ENCODE measurements at places on chromosomes 5 and 9.
A peak's percentile ranks its signal among the peaks of the same experiment; 100 is the strongest.

GRCh38 chr9:135045264-135045927 lies 42.1 kb upstream of the OLFM1 start:
- no peak for DNase-seq

DNA sequence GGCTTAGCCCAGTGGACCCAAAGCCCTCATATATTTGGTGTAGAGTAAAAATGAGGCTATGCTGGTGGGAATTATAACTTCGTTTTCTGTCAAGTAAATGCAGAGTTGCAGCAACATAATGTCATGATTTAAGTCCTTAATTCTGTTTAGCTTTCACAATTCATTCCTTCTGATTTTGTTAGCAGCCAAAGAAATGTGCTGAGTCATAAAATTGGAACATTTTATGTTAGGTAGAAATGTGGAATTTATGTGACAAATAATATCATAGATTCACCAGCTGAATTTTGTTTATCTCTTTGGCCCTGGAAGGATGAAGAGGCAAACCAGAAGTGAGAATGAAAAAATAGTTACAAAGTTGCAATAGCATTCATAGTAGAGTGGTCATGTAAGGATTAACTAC lies 247.0 kb downstream of the TRPM3 start:
- no peak for DNase-seq

DNA sequence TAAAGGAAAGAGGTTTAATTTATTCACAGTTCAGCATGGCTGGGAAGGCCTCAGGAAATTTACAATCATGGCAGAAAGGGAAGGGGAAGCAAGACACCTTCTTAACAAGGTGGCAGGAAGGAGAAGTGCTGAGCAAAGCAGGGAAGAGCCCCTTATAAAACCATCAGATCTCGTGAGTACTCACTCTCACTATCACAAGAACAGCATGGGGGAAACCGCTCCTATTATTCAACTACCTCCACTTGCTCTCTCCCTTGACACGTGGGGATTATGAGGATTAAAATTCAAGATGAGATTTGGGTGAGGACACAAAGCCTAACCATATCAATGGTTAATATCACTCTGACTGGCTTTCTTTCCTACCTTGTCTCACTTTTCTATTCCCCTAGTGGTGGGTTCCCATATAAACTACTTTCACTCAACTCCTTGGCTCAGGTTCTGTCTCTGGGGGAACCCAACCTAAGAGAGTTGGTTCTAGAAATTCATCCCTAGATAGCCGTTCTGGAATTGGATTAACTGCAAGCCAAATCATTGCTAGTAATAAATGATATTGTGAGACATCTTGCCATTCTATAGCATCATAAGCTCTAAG lies 749.8 kb upstream of the GRAMD2B start:
- no peak for DNase-seq

- DNase-seq: peak; percentile 54
Measured at GRCh38 chr5:50958852-50959457, 292.5 kb downstream of the PARP8 start.

DNA sequence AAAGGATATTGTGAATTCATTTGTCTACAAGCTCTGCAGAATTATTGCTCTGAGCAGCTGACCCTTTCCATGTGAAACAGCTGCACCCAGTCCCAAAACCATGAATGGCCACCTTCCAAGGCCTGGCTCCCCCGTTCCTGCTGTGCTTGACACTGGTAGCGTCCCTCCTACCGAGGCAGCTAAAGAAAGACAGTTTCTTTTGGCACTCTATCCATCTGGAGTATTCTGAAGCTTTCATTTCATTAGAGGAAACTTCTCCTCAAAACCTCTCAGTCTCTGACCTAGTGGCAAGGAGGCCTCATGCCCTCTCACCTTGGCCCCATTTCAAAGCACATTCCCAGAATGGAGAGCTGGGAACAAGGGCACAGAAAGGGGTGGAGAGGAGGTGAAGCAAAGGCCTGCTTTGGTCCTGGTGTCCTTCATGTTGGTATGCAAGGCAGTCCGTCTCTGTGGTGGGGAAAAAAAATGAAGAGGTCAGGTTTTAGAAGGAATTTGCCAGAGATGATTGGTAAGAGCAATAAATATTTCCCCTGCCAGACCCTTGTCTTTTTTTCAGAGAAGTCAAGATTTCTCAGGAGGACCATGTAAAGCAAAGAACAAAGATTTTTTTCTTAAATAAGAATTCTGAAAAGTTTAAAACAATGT lies 232.0 kb downstream of the RFK start:
- DNase-seq: no peak

GRCh38 chr5:81188962-81189361 lies 44.2 kb upstream of the CKMT2 start:
- no peak for DNase-seq

DNA sequence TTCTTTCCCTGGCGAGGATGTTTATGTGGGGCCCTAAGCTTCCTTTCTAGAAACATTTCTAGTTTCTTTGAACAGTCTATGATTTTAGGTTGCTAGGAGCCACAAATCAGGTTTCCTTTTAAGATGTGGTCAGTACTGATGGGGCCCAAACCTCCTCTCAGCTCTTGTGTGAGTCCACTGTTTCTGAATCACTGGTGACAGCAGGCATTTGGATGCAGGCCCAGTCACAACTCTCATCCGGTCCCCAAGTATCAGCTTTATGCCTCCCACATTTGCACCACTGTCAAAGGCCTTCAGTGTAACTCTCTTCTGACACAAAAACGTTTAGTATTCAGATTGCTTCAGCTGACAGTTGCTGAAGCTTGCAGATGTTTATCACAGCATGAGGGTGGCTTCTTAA lies 7.8 kb downstream of the DMRT2 start:
- DNase-seq: no peak

- DNase-seq: no peak
Measured at GRCh38 chr5:132211787-132212186, 15.9 kb downstream of the P4HA2 start.

- peak; percentile 46 for DNase-seq
Measured at GRCh38 chr5:98769210-98769958, 4.1 kb upstream of the RGMB start.

DNA sequence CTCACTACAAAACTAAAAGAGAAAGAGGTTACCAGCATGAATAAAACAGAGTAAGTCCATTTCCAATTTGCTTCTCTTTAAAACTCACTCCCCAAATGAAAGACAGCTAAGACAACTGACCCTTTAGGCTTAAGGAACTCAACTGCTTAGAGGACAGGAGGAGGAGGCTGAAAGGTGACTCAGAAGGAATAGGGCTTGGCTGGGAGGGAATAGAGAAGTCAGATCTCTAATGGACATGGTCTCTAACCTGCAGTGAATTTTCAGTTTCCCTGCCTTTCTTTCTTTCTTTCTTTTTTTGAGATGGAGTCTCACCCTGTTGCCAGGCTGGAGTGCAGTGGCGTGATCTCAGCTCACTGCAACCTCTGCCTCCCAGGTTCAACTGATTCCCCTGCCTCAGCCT lies 261.8 kb upstream of the CLINT1 start:
- no peak for DNase-seq

DNA sequence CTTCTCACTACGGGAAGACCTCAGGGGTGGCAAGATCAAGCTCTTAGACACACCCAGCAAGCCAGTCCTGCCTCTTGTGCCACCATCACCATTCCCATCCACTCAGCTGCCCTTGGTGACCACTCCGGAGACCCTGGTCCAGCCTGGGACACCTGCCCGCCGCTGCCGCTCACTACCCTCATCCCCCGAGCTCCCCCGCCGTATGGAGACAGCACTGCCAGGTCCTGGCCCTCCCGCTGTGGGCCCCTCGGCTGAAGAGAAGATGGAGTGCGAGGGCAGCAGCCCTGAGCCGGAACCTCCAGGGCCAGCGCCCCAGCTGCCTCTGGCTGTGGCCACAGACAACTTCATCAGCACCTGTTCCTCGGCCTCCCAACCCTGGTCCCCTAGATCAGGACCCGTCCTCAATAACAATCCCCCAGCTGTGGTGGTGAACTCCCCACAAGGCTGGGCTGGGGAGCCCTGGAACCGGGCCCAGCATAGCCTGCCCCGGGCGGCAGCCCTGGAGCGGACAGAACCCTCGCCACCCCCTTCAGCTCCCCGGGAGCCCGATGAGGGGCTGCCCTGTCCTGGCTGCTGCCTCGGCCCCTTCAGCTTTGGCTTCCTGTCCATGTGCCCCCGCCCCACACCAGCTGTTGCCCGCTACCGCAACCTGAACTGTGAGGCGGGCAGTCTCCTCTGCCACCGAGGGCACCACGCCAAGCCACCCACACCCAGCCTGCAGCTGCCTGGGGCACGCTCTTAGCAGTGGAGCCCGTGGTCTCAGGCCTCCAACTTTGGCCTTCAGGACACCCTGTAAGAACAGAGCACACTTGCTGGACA lies 4.1 kb downstream of the TESK1 start:
- no peak for DNase-seq

DNA sequence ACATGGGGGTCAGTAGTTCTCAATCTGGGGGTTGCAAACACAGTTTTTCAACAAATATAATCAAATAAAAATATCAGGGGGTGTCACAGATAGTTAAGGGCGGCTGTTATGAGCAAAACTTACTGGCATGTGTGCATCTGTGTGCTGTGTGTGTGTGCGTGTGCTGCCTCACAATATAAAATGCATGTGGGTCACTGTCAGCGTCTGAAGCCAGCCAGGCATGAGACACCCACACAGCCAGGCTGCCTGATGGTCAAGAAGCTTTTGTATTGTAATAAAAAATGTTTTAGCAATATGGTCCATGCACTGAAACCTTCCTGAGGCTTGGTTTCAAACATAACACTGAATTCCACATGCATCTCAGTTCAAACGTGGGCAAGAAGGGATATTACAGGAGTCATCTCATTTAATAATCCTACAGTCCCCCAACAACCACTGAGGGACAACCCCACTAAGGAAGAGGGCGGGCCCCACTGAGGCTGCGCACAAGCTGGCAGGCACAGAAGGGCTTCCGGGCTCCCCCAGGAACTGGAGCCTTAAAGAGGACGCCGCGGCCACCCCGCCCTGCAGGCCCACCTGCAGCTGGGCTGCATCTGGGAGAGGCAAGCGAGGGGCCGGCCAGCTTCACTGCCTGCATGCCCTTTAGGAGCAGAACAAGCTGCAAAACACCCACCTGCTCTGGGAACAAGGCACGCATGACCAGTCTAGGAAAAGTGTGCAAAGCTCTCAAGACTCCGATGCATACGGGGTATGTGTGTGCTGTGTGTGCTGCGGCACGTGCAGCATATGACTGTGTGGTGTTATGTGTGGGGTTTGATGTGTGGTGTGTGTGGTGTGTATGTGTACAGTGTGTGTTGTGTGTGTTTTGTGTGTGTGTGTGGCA lies 14.1 kb downstream of the SEMA4D start:
- no peak for DNase-seq

- no peak for DNase-seq
Measured at GRCh38 chr5:10161778-10162177, 87.9 kb downstream of the ATPSCKMT start.

DNA sequence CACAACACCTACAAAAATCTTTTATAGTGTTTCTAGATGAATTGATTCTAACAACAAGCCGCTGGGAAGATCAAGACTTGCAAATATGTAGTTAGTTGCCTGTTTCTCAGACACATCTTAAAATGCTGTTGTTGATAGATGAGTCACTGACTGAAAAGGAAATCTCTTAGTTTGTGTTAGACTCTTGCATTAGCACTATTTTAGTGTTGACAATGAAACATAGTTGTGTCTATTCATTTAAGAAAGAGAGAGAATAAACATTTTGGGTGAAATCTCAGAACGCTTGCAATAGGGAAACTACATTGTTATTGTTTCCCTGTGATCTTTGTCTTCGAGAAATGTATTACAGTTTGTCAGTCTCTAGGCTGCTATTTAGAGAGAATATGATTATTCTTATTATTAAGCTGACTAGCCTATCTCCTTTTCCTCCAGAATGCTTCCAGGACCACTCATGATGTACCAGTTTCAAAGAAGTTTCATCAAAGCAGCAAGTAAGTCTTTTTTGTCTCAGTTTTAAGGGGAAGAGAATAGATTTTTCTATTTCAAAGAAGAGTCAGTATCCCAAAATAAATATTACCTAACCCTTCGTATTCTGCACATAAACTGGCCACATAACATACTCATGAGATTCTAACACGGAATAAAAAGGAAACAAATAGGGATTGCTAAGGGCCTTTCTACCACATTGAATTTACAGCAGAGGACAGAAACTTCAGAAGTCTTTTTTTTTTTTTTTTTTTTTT lies 285.6 kb downstream of the ARHGAP26 start:
- peak; percentile 63 for DNase-seq

GRCh38 chr9:35051069-35051967 lies 21.1 kb downstream of the VCP start:
- DNase-seq: peak; percentile 40

DNA sequence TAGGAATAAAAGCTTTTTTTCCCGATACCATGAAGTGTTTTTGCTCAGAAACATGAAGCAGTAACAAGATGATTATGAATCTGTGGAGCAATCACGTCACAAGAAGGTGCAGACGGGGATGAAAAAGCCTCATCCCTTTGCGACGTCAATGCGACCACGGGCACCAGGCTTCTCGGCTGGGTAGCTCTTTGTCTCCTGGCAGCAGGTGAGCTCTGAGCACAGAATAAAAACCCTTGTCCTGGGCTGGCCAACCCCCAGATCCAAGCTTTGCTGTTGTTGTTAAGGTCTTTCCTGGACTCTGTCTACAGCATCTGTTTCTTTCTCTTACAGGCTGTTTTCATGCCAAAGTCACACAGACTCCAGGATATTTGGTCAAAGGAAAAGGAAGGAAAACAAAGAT lies 113.8 kb downstream of the ANKRD18B start:
- DNase-seq: no peak

All from dermis microvascular lymphatic vessel endothelial cell (primary cell).